ENCODE measurements at places on chromosomes 7 and 10.

DNA sequence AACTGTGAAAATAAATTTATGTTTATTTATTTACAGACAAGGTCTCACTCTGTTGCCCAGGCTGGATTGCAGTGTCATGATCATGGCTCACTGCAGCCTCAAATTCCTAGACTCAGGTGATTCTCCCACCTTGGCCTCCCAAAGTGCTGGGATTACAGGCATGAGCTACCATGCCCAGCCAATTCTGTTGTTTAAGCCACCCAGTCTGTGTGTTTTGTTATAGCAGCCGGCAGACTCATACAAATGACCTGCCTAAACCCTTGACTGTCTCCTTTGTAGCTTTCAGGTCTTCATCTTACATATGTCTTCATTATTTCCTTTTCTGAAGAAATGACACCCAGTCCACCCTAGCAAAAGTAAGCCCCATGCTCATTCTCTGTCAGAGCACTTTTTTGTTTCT lies 43.8 kb upstream of the KMT2C start:
- no peak for DNase-seq

DNA sequence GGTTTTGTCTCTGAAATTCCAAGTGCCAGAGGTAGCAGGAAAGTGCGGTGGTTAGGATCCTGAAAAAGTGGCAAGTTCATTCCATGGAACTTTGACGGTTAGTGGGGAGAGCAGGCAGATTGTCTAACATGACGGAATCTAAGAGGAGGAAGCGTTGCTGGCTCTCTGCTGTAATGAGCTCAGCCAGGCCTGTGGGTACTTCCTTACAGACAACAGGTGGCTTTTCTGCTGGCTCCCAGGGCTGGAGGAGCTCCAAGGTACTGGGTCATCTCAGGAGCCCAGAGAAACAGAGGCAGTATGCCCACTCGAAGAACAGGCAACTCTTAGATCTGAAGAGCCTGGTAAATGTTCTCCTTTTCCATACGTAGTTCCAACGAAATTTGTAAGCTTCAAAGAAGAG lies 3.1 kb upstream of the AIFM2 start:
- DNase-seq: no peak

- DNase-seq: no peak
Observed at GRCh38 chr10:33223326-33224000, 111.0 kb downstream of the NRP1 start.

DNA sequence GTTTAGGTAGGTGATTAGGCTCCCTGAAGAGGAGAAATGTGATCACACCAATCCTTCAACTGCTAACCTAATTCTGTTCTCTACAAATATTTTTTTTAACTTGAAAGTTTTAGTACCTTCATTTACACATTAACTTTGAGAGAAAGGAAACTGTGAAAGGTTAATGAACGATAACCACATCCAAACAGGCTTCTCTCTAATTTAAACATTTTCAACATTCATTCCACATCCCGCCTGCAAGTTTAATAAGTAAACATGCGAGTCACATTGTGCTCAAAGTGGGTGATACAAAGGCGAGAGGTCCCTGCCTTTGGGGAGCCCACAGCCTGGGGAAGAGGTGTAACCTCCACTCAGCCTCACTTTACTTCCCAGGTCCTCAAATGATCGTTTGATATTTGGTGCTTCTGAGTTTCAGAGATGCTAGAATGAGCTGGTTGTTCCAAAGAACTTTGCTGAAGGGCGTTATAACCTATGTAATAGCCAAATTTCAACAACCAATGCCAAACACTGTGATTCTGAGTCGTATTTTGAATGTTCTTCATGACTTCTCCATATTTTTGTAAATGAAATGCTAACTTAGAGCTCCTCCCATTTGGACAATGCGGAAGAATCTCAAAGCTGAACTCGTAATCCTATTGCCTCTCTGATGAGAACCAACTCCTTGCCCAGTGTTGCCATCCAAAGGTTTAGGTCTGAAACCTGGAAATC lies 47.5 kb downstream of the DENND2A start:
- no peak for DNase-seq

- DNase-seq: no peak
Observed at GRCh38 chr10:116910910-116911309, 61.6 kb downstream of the ENO4 start.

DNA sequence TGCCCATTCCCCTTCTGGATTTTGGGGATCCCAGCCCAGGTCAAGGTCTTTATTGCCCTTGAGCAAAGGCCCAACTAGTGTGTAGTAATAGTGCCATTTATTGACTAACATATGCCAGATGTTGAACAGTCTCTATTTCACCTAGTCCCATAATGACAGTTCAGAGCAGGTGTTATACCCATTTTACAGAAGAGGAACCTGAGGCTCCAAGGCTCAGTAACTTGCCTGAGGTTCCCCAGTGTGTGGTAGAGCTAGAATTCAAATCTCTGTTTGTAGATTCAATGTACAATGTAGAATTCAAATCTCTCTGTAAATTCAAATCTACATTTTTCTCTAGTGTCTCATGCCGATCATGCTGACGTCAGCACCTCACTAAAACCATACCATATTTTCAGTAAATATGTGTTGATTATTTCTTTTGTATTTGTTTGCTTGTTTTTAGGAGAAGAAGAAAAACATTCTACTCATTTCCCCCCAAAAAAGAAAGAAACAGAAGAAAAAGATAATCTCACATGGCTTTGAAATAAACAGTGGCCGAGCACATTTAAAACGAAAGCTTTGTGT lies 329.7 kb downstream of the PRPF18 start:
- no peak for DNase-seq

- no peak for DNase-seq
Observed at GRCh38 chr7:22375359-22376048, 18.6 kb upstream of the RAPGEF5 start.

DNA sequence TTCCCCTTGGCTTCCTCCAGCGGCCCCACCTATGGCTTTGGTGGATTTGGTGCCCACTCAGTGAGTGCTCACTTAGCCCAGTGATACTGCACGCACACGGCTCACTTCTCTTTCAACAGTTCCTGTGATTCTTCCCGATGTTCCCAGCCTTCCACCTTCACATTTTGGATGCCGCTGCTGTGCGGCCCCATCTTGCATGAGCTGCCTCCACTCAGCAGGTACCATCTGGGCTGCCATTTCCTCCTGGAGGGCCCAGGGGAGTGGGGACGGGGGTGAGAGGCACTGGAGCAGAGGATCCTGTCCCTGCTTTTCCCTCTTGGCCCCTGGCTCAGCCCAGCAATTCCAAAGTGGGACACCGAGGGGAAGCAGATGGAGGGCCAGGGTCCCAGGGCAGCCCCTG lies 323.3 kb upstream of the ZNF32 start:
- DNase-seq: no peak

GRCh38 chr7:81236560-81236959 lies 317.7 kb upstream of the SEMA3C start:
- DNase-seq: no peak

- DNase-seq: no peak
Observed at GRCh38 chr7:27708485-27708884, 31.5 kb upstream of the TAX1BP1 start.

DNA sequence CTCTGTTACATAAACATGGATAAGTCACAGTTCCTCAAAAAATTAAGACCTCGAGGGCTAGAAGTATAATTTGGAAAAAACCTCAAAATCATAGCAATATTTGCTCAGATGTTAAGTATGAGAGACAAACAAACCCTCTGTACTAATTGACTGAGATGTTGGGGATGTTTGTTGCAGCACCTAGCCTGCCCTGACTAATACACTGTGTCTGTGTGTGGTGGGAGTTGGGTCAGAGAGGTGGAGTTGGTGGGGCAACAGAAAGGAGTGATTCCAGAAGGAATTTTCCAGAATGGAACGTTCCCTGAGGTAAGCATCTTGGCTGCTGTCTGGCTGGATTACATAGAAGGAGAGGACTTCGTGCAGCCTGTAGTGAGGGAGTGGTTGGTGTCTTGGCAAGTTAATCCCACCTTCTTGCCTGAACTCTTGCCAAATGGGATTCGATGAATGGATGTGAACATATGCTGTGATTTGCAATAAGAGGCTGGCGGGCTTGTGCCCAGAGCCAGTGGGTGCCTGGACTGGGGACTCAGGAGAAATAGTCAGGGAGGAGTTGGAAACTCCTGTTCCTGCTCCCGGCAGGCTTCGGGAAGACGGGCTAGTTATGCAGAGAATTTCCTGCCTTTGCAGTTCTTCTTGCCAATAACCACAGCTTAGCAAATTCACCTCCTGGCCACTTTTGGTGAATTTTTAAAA lies 9.3 kb upstream of the FAM180A start:
- DNase-seq: peak; percentile 48

- DNase-seq: no peak
Observed at GRCh38 chr7:112009081-112009480, 197.1 kb downstream of the DOCK4 start.

GRCh38 chr10:45235798-45236220 lies 79.6 kb downstream of the OR13A1 start:
- no peak for DNase-seq

DNA sequence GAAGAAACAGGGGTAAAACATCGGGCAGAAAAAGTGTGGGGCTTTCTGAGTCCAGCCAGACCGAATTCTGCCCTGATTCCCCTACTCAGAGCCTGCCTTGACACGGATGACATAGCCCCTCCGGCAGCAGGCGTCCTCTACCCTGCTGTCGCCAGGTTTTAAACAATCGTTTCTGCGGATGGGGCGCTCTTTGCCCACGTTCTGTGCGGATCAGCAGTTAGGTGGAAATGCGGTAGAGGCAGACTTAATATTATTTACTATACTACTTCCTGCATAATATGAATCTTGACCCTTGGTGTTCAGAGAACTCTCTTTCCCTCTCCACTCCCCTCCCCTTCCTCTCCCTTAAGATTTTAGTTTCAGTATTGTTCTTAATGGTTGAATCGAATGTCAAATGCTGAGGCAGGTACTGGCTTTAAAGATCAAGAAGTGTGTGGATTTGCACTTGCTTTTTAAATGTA lies 2.4 kb downstream of the GATA3 start:
- no peak for DNase-seq

DNA sequence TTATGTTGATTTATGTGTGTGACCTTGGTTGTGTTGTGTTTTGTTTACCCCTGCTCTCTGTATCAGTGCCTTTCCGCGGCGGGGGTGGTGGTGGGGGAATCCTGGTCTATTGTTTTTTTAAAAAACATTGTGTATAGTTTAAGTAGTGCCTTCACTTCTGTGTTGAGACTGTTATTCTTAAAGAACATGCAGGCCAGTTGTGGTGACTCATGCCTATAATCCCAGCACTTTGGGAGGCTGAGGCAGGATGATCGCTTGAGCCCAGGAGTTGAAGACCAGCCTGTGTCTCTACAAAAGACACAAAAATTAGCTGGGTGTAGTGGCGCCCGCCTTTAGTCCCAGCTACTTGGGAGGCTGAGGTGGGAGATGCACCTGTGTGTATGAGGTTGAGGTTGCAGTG lies 429.0 kb upstream of the LRGUK start:
- no peak for DNase-seq

- DNase-seq: no peak
Observed at GRCh38 chr7:96996111-96996957, 9.0 kb upstream of the DLX6 start.

DNA sequence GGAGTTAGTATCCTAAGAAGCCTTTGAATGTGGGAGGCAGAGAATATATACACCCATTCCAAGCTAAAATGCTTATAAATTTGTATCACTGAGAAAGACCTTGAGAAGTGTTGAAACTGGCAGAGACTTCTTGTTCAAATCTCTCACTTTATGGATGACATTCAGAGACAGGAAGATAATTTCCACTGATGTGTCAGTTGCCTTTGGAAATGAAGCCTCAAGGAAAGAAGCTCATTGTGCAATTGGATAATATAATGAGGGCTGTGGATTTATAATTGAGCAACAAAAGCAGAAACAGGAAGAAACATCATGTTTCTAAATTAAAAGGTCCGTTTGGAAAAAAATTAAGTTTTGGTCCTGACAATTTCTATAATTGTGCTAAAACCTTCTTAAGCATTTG lies 789.9 kb upstream of the IGFBP3 start:
- DNase-seq: no peak

Data from heart left ventricle (tissue), 16 donors.